ENCODE measurements at places on chromosomes 12 and 14.

GRCh38 chr12:47378222-47378582 lies 298.4 kb upstream of the AMIGO2 start:
- no peaks in the 10 kb centered on the region for H3K27me3 ChIP-seq
- peak overlapping the region; percentile 91 for H3K27ac ChIP-seq
- DNase-seq, result no peak
- H3K4me3 ChIP-seq, result no peak overlapping the region
- H3K4me1 ChIP-seq, result peaks cover 13% of the 10 kb centered on the region
- no peaks in the 10 kb centered on the region for H3K36me3 ChIP-seq

DNA sequence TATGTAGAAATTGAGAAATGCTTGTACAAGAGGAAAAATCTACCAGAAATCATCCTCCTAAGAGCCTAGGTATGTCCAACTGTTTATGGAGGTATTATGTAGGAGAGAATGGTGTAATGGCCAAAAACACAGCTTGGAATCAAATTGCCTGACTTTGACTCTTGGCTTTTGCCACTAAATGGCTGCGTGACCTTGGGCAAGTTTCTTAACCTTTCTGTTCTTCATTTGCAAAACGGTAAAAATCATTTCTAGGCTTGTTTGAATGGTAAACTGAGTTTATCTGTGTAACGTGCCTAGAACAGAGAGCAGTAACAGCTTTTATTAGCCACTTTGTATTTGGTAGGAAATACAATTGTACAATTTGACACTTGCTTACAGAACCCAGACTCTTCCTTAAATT lies 4.9 kb upstream of the GRIP1 start:
- peaks cover 3% of the 10 kb centered on the region for H3K4me1 ChIP-seq
- no peak for DNase-seq
- no peaks in the 10 kb centered on the region for H3K27me3 ChIP-seq

- H3K4me1 ChIP-seq, result no peaks in the 10 kb centered on the region
- DNase-seq, result no peak
- no peaks in the 10 kb centered on the region for H3K36me3 ChIP-seq
- H3K27me3 ChIP-seq, result no peaks in the 10 kb centered on the region
These were observed 139.7 kb downstream of the PRIMA1 start for GRCh38 chr14:93648440-93649168.

- no peak for DNase-seq
- H3K27me3 ChIP-seq, result no peaks in the 10 kb centered on the region
- H3K36me3 ChIP-seq, result no peaks in the 10 kb centered on the region
These were observed 412.7 kb upstream of the SEL1L start for GRCh38 chr14:81946375-81946774.

DNA sequence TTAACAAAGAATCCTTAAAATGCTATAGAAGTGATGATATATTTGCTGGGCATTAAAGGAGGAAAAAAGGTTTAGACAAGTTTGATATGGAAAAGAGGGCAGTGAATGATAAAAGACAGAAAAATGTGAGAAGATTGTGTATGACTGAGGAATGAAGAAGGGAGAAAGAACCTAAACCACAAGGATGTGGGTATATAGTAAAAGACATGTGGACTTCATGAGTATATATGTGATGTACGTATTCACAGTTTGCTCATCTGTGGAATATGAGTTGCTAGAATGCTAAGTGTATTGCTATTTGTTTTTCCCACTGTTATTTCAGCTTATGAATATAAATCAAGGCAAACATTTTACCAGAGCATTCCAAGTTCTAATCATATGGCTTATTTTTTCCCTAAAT lies 2.1 kb upstream of the SLC16A7 start:
- peaks cover 5% of the 10 kb centered on the region for H3K4me1 ChIP-seq
- DNase-seq, result no peak
- no peaks in the 10 kb centered on the region for H3K36me3 ChIP-seq
- H3K4me3 ChIP-seq, result no peak overlapping the region

- no peak overlapping the region for H3K4me3 ChIP-seq
- peaks cover 80% of the 10 kb centered on the region for H3K36me3 ChIP-seq
- DNase-seq, result no peak
- H3K27me3 ChIP-seq, result no peaks in the 10 kb centered on the region
- H3K4me1 ChIP-seq, result no peaks in the 10 kb centered on the region
These were observed 12.3 kb downstream of the BRAP start for GRCh38 chr12:111673503-111673902.

DNA sequence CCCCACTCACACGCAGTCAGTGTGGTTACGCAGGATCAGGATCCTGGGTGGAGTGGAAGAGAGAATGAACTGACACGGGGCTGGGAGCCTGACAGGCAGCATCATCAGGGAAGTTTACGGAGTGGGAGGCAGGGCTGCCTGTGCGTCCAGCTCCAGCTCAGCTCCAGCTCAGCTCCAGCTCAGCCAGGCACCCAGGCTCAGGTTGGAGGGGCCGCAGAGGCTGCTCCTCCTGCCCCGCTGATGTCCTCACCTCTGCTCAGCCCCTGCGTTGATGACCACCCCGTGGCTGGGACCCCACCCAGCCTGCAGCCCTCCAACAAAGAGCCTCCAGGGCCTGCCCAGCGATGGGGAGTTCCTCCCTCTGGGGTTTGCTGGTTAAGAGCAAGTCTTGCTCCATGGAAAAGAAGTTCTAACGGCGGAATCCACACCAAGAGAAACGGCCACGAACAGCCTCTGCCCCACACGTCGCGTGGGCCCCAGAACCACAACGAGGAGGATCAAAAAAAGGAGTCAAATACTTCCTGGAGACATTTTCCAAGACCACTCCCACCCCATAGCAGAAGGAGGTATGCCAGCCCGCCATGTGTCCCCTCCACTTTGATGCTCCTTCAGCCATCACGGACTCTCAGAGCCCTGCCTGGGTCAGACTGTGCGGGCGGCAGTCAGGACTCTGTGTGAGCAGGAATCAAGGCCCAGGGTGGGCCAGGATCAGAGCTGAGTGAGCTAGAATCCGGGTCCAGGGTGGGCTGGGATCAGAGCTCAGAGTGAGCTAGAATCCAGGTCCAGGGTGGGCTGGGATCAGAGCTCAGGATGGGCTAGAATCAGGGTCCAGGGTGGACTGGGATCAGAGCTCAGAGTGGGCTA lies 17.7 kb upstream of the C14orf180 start:
- H3K36me3 ChIP-seq, result no peaks in the 10 kb centered on the region
- no peaks in the 10 kb centered on the region for H3K27me3 ChIP-seq
- H3K4me3 ChIP-seq, result no peak overlapping the region
- H3K4me1 ChIP-seq, result no peaks in the 10 kb centered on the region
- no peak overlapping the region for H3K27ac ChIP-seq
- no peak for DNase-seq

Data from ascending aorta (tissue), 2 donors.